Stimulated activated CD8-positive, alpha-beta memory T cell treated with anti-CD3 and anti-CD28 coated beads, Interleukin-2, amount 100 ng/mL, for 1 hour (primary cell): ENCODE measurements at places on chromosomes 16 and 17.

- no peak for DNase-seq
Observed at GRCh38 chr16:15950161-15950854, 892 bp downstream of the ABCC1 start.

GRCh38 chr16:17379121-17379571 lies 91.6 kb downstream of the XYLT1 start:
- DNase-seq = no peak

- no peak for DNase-seq
Observed at GRCh38 chr17:60006160-60006559, 41.6 kb upstream of the RNFT1 start.

- DNase-seq = no peak
Observed at GRCh38 chr16:67260426-67261063, 11.8 kb downstream of the SLC9A5 start.

DNA sequence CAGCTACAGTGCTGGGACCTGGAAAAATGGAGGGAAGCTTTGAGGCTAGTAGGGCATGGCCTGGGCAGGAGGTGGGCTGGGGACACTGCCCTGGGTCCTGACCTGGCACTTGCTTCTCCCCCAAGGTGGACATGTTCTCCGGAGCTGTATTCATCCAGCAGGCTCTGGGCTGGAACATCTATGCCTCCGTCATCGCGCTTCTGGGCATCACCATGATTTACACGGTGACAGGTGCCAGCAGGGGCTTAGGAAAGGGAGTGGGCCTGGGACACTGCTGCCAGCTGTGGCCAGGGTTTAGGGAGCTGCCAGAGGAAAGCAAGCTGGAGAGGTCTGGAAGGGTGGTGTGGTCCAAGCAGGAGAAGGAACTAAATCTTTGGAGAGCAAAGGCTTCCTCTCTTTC lies 3.1 kb downstream of the SLC5A2 start:
- DNase-seq = no peak

DNA sequence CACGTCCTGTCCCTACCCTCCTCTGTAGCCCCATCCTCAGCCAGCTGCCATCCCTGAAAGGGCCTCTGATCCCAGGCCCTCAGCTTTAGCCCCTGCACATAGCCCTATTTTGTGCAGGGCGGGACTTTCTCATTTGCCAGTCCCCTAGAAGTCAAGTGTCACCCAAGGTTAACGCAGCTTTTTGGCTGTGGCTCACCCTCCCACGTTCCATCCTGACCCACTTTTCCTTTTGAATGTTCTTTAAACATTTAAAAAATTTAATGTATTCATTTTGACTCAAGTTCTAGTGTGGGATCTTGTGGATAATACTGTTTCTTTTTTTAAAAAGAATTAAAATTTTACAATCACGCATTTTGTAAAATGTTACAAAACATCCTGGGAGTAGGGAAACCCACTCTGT lies 62.2 kb upstream of the LGALS9 start:
- no peak for DNase-seq

DNA sequence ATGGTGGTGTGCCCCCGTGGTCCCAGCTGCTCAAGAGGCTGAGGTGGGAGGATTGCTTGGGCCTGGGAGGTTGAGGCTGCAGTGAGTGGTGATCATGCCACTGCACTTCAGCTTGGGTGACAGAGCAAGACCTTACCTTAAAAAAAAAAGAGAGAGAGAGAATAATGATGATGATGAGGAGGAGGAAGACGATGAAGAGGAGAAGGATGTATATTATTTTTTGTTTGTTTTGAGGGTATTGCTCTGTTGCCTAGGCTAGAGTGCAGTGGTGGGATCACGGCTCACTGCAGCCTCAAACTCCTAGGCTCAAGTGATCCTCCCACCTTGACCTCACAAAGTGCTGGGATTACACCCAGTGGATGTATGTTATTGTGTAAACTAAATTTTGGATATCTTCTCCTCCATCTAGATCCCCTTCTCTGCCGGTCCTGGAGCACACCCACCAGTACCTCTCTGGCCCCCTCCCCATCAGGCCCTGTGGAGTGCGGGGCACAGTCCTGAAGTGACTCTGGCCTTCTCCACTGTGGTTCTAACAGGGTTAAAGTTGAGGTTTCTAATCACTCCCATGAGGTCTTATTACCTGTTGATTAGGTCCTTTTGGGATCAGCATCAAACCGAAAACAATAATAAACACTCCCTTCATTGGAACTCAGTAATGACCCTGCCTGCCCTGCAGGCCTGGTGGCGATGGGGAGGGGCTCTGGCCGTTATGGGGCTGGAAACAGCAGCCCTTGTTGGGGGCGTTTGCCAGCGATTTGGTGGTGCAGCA lies 60.5 kb upstream of the ZFHX3 start:
- DNase-seq = no peak

DNA sequence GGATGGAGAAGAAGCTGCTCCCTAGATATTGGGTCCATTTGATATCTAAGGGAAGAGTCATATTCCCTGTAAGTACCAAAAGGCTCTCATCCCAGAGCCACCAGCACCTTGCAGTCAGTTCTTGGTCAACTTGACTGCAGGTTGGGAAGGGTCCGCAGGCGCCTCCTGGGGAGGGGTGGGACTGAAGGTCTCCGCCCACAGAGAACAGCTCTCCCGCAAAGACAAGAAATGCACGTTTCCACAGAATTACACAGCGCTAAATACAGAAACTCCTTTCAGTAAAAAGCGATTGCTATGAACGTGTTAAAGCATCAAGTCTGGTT lies 864 bp upstream of the CTCF start:
- DNase-seq = no peak

- no peak for DNase-seq
Observed at GRCh38 chr16:78884204-78884603, 716.3 kb downstream of the MAF start.
